ENCODE measurements at places on chromosomes 7 and 10.

- DNase-seq, result no peak
Measured at GRCh38 chr10:58936364-58936763, 240.1 kb upstream of the PHYHIPL start.

GRCh38 chr7:95322396-95322795 lies 1.9 kb downstream of the PON1 start:
- no peak for DNase-seq

DNA sequence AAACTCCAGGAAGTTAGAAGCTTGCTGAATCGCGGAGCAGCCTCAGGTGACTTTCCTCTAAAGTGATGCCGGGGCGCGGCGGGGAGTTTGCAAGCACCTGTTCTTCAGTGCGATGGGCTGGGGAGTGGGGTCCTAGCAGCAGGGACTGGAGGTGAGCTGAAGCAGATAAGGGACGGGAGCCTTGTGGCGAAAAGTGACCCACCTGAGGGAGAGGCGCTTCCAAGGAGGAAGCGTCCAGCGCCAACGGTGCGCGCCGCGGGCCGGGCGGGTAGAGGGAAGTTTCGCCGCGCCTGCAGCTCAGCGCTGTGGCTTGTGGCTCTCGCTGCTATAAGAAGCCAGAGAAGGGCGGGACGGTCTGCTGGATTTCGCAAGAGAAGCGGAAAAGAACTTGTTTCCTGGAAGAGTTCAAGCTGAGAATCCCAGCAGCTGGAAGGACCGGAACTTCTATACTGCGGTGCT lies at the start of gene STEAP4:
STEAP4 (minus strand) TSS at position 305 of the 459 bp plus-strand sequence. CDS start 22,625 bp downstream, outside the sequence.
- no peak for DNase-seq

DNA sequence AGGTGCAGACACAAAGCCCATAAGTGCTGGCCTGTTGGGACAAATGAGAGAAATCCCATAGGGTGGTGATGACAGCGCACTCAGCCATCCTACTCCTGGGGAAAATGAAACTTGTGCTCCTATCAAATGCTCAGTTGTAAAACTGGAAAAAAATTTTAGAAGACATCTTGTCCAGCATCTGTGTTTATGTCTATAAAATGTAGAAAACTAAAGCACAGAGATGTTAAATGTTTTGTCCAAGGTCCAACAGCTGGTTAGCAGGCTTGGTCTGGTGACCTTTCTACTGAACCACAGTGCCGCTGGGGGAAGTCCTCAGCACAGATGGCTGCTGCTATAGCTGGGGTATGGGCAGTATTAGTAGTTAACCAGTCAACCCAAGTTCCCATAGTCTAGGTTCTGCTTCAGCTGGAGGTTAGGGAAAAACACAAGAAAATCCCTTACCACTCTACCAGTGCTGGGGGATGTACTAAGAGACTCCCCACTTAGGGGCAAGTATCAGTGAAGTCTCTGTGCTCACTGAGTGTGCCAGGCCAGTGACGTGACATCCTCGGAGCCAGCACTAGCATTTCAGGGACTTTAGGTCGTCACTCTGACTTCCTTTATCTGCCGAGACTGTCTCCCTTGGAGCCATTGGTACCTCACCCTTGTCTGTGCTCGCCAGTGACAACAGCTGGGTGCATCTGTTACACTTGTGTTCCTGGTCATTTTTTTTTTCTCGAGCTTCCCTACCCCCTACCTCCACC lies 1.9 kb downstream of the TSPAN33 start:
- DNase-seq, result no peak

DNA sequence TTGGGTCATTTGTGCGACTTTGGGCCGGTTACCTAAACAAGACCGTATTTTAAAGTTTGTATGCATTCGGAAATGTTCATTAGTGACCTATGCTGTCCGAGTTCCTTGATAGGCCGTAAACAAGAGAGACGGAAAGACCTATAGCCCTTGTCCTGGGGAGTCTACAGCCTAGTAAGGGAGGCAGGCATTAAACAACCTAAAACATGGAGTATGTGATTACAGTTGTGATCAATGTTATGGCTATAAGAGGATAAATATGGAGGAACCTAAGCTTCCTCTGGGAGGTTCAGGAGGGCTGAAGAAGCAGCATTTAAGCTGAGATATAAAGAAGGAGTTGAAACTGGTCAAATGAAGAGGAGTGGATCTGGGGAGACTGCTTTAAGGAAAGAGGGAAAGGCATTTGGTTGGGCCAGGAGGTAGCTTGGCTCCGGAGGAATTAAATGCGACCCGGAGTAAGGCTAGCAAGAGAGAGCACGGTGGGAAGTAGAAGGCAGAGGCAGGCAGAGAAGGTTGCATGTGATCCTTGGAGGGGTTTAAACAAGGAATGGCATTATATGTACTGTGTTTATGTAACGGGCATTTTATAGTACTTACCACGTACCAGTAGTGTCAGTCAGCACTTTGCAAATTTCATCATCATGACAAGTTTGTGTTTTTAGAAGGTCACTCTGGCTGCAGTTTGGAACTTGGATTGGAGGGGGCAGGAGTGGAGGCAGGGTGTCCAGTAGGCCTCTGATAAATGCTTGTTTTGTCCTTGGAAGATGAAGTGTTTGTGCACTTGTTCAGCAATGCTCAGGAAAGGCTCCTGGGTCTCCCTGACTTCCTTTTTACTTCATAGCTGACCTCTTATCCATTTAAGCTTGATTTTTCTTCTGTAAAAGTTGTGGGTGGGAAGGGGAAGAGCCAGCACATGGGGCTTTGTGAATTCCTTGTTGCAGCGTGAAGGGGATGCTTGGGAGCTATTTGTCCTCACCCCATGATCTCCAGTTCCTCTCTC lies 1.0 kb upstream of the AVPI1 start:
- DNase-seq, result no peak

Measured in CD4-positive, alpha-beta memory T cell (primary cell).